H9 (cell line): ENCODE measurements at places on chromosomes 13 and 19. TPM values are rescaled to one million over a fixed set of nuclear protein-coding genes. Genes with fewer than 3 reads are reported as not detected.

LRRC63 gene
- total RNA-seq, result not detected in 2 replicates

GRCh38 chr19:4596033-4596904, 36.8 kb upstream of the SEMA6B start:
- DNase-seq, result peak; percentile 77

GRCh38 chr13:20160306-20161274, at the start of gene GJA3:
Gene GJA3 (minus strand): TSS chr13:20161052. CDS start chr13:20143288, 17,764 bp downstream.
- DNase-seq, result peak; percentile 77

- peak; percentile 99 for DNase-seq
Observed at GRCh38 chr19:38387550-38388348, at the start of gene GGN. Gene GGN (minus strand): TSS chr19:38388034. CDS start chr19:38387261, 773 bp downstream.

- no peak for DNase-seq
Observed at GRCh38 chr19:47040869-47041268, 7.6 kb downstream of the TMEM160 start.

- DNase-seq, result no peak
Observed at GRCh38 chr19:30520735-30521479, 148.7 kb downstream of the ZNF536 start.

GRCh38 chr13:38369058-38369457, 19.4 kb downstream of the UFM1 start:
- DNase-seq, result no peak
